ENCODE measurements at places on chromosomes 2 and 18.

GRCh38 chr2:22079583-22079982 lies 955.8 kb downstream of the TDRD15 start:
- DNase-seq, result no peak

GRCh38 chr2:17800219-17800618 lies 16.0 kb upstream of the MSGN1 start:
- DNase-seq, result no peak

DNA sequence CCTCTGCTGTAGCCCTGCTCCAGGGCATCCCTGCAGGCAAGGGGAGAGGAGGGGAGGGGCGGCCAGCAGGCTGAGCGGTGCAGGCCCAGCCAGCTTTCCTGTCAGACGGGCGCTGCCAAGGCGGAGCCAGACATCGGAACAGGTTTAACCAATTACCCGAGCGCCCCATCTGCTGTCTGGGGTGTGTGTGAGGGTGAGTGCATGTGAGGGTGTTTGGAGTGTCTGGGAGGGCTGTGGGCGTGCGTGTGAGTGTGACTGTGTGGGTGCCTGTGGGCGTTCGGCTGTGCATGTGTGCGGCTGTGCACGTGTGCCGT lies 20.0 kb downstream of the EMX1 start:
- no peak for DNase-seq

DNA sequence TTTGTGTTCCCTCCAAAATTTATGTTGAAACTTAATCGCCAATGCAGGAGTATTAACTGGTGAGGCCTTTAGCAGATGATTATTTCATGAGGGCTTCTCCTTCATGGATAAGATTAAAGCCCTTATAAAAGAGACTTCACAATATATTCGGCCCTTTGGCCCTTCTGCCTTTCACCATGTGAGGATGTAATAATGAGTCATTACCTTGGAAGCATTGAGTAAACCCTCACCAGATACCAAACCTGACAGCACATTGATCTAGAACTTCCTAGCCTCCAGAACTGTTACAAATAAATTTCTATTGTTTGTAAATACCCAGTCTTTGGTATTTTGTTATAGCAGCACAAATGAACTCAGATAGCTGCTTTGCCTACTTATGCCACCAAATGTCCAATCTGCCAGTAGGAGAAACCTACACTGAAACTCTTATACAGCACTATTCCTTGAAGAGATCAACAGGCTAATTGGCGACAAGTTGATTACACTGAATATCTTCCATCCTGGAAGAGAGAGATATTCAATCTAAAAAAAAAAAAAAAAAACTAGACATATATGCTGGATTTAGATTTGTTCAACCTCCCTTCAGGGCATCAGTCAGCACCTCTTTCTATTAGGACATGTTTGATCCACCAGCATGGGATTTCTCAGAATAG lies 125.9 kb upstream of the COL5A2 start:
- DNase-seq, result no peak

GRCh38 chr2:68200157-68200787 lies 42.6 kb downstream of the PNO1 start:
- no peak for DNase-seq

GRCh38 chr2:235966396-235966795 lies 201.8 kb downstream of the GBX2 start:
- no peak for DNase-seq

DNA sequence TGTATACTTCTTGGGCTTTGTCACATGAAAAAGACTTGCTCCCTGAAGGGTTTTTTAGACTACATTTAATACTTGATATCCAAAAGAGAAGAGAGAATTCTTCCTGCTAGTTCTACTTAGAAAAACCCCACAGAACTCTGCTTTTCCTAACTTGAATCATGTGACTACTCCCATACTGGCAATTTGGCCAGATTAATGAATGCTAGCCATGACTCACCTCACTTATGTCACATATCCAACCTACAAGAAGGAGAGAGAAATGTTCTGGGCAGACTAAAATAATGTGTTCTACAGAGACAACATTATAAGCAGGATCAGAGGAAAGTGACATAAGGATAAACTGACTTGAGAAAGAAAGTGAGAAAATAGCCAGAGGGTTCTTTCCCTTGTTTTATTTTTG lies 249.3 kb upstream of the GULP1 start:
- no peak for DNase-seq

- no peak for DNase-seq
Observed at GRCh38 chr2:101330253-101330933, 21.9 kb upstream of the RNF149 start.

DNA sequence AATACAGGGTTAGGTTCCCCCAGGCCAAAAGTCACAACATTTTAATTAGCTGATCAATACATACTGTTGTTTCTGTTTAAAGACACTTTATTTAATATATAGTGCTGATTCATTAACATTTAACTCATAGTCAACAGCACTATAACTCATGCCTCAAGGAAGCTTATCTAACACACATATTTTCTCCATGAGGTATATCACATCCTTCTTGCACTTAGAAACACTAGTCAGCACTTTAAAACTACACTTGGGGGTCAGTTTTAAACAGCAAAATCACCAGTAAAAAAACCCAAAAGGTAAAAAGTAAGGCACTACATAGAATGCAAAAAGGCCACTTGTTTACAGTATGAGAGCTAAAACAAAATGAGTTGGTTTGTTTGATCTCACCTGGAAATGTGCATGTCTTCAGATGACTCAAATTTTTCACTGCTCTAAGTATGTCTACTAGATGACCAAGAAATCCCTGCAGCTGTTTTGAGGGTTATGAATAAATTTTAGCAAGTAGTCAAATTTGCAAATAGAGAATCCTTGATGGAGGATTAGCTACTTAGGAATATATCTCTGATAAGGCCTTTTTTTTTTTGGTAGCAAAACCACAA lies 54.1 kb upstream of the EPB41L5 start:
- DNase-seq, result no peak

DNA sequence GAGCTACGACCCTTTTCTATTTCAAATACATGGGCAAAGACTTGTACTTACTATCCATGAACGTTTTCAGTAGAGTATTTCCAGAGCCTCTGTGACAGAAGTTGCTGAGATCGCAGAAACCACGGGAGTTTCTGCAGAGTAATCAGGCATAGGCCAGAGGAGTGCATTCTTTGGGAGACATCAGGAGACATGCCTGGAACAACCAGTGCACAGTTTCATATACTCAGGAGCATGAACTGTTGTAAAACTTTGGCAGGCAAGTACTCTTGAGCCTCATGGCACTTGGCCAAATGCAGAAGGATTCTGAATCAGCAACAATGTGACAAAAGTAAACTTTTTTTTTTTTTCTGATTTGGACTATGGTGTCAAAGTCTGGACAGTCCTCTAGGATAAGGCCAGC lies 307.1 kb downstream of the GRB14 start:
- peak; percentile 4 for DNase-seq

DNA sequence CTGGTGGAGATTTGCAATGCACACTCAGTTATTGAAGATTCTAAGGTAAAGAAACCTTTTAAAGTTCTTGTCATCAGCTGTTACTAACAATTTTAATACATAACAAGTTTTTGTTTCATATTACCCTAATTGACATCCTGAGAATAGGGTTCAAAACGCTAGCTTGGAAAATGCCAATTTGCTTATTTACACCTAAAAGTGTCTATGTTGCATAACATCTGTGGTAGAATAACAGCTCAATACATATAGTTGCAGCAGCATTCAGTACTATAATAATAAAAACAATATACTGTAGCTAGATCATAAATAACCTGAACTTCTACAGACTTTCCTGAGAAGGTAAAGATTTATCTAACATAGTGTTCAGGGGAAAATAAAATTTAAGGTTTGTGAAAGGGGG lies 219.0 kb downstream of the OSR1 start:
- no peak for DNase-seq

- no peak for DNase-seq
Observed at GRCh38 chr2:16707014-16707623, 41.5 kb upstream of the CYRIA start.

GRCh38 chr2:133229974-133230373 lies 338.3 kb downstream of the NCKAP5 start:
- no peak for DNase-seq

- no peak for DNase-seq
Observed at GRCh38 chr2:57878171-57878865, 168.3 kb upstream of the VRK2 start.

All from prostate gland (tissue), 2 donors.